Frontal cortex (tissue), 4 donors: ENCODE measurements at places on chromosomes 1 and 21. TPM values are rescaled to one million over a fixed set of nuclear protein-coding genes. Genes with fewer than 3 reads are reported as not detected.
A peak's percentile ranks its signal among the peaks of the same experiment; 100 is the strongest.

- peak; percentile 84 for DNase-seq
Measured at GRCh38 chr1:201254625-201255478, 28.5 kb upstream of the PKP1 start.

- DNase-seq = no peak
Measured at GRCh38 chr1:6822530-6823359, 37.5 kb downstream of the CAMTA1 start.

DNA sequence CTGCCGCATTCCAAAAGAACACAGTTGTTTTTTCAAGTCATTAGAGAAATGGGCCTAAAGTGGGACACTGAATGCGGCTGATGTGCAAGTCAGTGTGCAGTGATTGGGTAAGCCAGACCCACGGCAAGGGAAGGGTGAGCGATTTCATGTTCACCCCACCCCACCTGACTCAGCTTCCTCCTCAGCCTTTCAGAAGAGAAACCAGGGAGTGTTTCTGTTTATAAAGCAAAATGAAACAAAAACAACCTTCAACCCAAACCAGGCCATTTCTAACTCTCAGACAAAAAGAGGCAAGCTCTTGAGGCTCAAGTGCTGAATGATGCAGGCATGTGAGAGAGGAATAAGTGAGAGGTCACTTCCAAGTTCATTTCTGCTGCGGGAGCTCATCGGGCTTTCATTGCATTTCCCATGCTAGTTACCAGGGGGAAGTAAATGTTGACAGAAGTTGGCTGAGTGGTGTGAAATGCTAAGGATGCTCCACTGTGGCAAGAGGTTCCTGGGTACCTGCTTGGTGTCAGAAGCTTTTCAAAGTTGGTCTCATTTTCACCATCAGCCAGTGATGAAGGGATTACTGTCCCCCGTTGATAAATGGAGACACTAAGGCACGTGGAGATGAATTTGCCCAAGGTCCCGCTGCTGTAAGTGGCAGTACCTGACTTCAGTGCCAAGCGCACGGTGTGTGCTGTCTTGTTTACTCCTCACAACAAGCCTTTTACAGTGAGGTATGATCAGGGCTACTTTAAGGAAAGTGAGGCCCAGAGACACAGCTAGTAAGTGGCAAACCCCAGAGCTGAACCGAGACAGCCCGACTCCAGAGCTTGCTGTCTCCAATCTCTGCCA is 29.1 kb downstream of the STPG1 start:
- DNase-seq = no peak

GRCh38 chr1:20211511-20211931 is 25.2 kb upstream of the PLA2G2C start:
- no peak for DNase-seq

DNA sequence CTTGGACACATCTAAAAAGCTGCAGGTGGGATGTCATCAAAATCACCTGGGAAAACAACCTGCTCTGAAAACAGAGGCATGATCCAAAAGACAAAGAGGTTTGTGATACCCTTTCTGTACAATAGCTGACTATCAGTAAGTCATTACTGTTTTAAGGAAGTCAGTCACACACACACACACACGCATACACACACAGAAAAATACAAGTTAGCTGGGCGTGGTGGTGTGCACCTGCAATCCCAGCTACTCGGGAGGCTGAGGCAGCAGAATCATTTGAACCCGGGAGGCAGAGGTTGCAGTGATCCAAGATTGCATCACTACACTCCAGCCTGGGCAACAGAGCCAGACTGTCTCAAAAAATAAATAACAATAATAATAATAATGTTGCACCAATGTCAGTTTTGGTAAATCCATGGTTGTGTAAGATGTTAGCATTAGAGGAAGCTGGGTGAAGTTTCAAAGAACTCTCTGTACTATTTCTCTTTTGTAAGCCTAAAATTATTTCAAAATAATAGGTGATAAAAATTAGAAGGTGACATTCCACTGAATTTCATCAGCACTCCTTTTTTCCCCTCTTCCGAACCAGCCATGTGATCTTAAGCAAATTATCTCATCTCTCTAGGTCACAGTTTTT is 9.9 kb upstream of the HLCS start:
- no peak for DNase-seq

- DNase-seq = no peak
Measured at GRCh38 chr1:17717594-17718535, 37.3 kb upstream of the ACTL8 start.

GRCh38 chr1:153371231-153371630 is 4.2 kb downstream of the S100A12 start:
- no peak for DNase-seq

DNA sequence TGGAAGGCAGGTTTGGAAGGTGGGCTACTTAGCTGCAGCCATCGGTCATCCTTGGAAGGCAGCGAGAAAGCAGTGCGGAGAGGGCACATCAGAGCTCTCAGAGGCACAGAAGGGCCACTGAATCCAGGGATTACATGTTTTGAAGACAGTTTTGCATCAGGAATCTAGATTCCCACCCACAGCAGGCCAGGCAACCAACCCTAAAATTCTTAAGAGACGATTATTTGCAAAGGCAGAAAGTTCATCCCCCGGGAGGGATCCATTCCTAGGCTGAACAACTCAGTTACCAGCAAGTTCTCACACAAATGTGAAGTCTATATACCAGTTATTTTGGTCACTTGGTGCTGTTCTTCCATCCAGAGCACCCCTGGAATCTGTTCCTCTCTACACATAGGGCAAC is 457.3 kb upstream of the VAMP3 start:
- no peak for DNase-seq

ATAD3C gene
- not detected for total RNA-seq
